ENCODE measurements at places on chromosomes 6 and 20.

DNA sequence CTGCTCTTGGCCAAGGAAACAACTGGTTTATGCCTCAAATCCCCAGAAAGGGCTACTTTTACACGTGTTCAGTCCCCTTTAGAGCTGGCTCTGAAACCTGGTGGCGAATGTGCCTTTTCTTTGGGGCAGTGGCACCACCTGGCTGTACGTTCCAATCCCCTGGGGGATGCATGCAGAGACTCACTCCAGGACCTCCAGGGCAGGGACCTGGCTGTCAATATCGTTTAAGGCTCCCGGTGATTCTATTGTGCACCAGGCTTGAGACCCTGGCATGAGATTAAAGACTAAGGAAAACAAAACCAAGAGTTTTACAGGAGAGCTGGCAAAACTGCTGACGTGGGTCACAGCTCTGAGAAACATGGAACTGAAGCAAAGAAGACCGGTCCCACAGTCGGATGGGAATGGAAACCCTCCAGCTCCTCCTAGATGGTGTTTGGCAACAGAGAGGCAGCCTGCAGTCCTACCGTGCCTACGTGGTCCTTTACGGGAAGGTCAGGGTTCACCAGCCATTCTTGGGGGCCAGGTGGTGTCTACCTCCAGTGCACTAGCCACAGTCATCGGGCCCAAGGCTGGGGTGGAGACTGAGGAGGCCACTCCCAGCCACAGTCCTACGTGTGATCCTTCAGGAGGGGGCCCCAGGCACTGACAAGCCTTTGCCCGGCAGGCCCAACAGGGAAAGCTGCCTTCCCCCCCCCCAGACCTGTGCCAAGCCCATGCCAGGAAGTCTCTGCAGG is 203.3 kb upstream of the CST7 start:
- no peak for DNase-seq

DNA sequence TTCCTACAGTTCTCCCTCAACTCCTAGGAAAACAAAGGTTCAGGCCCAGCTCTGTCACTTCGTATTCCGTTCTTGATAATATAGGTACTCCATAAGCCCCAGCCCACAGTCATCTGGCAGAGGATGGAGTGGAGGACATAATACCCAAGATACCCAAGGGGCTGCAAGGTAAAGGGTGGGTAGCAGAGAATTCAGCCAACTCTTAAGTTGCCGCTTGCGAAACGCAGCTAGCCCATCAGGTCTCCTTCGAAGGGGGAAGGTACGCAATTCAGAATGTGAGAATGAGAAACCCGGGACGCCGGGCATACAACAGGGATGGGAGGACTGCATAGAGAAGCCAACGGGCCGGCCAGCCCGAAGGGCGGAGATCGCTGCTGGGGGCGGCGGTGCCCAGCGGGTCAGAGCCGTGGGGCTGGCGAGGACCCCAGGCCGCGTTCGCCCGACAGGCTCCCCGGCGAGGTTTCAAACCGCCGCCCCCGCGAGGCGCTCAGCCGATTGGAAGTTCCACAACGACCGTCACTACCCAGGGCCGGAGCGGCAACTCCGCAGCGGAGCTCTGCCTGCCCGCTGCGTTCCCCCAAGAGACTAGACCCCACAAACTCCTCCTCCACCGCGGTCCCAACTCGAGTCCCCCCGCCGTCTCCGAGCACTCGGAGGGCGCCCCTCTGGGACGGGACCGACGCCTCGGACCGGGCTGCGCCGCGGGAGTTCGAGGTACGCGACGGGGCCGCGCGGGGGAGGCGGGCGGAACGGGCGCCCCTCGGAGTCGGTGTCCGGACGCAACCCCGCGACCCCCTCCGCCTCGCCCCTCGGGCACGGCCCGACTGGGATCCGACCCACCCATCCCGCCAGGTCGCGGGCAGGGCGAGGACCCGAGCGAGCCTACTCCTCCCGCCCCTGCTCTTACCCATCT is 911 bp downstream of the CDK19 start:
- DNase-seq = peak; percentile 50

DNA sequence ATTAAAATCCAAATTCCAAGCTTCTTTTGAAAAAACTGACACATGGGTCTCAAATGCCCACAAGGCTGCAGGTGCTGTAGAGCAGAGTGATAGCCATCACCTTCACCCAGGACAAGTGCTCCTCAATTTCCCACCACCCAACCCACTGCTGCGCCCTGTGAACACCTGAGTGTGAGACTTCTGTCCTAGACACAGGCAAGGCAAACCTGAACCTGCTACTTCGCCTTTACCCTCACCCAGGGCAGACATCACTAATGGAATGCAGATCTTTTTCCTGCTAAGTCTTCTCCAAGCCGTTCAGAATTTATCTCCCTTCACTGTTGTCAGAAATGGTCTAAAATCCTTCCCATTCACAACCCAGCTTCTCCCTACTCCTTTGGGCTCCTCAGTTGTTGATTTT is 65.9 kb downstream of the PREX1 start:
- DNase-seq = no peak

GRCh38 chr6:75199889-75200288 is 6.0 kb downstream of the COL12A1 start:
- no peak for DNase-seq

GRCh38 chr20:57124366-57124765 is 142.1 kb downstream of the BMP7 start:
- no peak for DNase-seq

- no peak for DNase-seq
These were observed 390.8 kb downstream of the CDKAL1 start for GRCh38 chr6:20924911-20925543.

DNA sequence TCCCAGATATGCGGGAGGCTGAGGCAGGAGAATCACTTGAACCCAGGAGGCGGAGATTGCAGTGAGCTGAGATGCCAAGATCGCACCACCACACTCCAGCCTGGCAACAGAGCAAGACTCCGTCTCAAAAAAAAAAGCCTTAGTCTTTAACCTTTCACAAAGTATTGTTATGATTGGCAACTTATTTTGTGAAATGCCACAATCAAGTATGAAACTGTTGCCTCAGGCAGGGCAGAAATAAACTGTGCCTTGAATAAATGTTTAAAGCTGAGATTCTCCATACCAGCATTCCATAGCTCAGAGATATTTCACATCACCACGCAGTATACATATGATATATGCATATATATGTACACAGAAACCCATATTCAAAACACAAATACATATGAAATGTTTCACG is 120.1 kb upstream of the CCDC28A start:
- DNase-seq = no peak

- peak; percentile 57 for DNase-seq
These were observed 19.3 kb upstream of the WFDC2 start for GRCh38 chr20:45450097-45450818.

DNA sequence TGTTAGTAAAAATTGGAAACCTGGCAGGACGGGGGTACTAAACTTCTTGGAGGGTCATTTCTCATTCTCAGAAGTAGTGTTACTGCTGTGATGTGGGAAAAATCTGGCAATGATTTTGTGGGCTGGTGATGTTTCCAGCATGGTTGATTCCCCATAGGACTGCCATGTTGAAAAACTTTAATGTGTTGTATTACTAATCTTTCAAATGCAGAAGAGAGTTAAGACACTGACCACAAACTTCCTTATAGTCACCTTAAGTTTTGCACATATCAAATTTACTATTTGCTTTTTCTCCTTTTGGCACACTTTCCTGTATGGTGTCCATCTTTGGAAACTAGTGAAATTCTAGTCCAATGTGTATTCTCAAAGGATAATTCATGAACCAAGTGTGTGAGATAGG is 236.2 kb upstream of the TAB2 start:
- no peak for DNase-seq

DNA sequence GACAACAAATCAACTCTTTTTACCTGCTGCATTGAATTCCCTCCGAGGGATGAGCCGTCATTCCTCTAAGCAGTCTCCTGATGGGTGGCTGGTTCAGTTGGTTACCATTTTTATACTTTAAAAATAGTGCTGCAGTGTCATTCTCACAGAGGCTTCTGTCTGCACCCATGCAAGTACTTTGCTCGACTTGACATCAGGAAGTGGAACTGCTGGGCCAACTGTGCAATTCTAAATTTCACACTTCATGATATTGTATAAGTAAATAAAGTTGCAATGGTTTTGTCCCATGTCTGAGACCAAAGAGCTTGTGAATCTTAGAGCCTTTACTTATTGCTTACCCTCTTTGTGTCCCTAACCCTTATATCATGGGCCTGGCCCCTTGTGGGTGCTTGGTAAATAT is 2.5 kb downstream of the BTN3A1 start:
- DNase-seq = no peak

GRCh38 chr20:44287272-44288097 is 23.5 kb downstream of the FITM2 start:
- no peak for DNase-seq

DNA sequence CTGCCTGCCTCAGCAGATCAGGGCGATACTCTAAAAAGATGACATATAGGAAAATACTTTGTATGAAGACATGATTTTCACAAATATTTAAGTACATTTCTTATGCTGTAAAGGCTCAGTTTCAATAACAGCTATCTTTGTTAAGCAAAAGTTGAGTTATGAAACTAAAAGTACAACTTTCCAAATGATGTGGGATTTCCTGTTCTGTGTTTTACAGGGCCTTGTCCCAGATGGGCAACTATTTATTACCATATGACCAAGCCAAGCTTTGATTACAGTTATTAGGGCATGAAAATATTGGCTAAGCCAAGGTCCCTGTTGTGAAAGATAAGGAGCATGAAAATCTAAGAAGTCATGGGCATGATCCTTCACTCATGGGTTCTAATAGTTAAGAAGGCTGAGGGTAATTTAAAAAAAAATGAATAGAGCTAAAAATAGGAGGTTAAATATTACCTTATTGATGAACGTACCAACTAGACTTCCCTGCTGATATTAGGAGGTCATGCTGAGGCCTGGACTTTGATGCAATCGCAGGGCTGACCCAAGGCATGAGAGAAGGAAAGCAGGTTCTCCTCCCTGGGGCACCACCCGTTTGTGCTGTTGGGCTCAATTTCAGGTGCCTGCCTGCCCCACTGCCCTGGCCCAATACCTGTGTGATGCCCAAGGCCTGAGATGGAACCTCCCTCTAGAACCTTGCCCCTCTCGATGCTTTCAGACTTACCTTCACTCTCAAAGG is 294.4 kb upstream of the PRDM1 start:
- DNase-seq = no peak

- DNase-seq = no peak
These were observed 1.1 kb downstream of the RGS17 start for GRCh38 chr6:153129873-153130514.

DNA sequence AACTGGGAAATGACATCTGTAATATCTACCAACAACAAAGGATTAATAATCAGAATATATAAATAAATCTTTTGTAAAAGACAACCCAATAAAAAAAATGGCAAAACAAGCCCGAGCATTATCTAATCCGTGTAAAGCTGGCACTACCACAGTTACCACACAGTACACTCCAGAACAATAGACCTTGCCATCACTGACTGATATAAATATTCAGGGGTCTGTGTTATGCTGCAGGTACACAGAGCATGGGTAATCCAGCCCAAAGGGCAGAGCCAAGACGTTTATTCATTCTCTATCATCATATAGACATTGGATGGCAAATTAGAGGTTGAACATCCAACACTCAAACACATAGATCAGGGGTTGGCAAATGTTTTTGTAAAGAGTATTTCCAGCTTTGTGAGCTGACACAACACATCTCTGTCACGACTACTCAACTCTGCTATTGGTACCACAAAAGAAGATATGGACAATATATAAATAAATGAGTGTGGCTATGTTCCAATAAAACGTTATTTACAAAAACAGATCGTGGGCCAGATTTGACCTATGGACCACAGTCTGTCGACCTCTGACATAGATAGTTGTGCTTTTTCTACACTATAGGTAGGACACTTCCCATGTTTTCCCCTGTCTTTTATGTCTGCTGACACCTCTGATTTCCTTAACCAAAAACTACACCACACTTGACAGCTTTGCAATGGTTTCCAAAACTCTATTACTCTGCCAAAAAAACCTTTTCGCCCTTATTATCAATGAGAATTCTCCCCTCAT is 4.5 kb downstream of the NCOA6 start:
- DNase-seq = no peak

DNA sequence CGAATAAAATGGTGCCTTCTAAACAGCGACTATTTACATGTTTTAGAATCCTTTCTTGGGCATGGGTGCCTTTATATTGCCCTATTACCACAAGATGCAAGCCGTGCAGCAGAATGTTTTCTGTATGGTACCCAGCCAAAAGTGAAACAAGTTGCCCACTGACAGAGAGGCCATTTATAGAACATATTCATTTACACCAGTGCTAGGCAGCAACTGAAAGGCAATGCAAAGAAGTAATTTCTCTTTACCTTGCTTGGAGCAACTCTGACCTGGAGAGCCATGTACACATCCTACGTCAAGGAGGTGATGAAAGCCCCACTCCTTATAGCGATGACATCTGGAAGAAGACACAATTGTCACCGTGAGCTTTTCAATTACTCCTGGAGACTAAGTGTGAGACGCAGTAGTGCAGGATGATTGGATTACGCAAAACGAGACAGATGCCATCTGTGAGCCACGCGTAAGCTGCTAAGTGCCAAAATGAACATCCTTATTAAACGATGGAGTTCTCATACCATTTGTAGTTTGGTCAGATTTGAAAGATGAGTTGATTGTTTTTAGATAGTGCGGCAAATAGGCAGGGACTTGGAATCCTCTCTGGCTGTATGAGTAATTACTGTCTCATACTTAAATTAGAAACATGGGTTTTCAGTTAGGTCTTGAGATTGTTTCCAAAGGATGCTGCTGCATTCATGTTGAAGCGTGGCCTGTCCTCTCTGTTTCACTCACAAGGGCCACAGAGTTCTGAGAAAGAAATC is at the start of gene TMEM244:
TSS of gene TMEM244 (minus strand) at position 408 of the 758 bp plus-strand sequence. CDS start at position 281, 127 bp downstream.
- DNase-seq = peak; percentile 52

GRCh38 chr6:16803294-16804200 is 42.3 kb upstream of the ATXN1 start:
- no peak for DNase-seq

GRCh38 chr6:144304223-144304848 is 19.2 kb downstream of the UTRN start:
- DNase-seq = peak; percentile 19

GRCh38 chr6:28737750-28738395 is 185.9 kb downstream of the TRIM27 start:
- DNase-seq = no peak

GRCh38 chr6:113879186-113880096 is 22.3 kb downstream of the MARCKS start:
- peak; percentile 2 for DNase-seq

DNA sequence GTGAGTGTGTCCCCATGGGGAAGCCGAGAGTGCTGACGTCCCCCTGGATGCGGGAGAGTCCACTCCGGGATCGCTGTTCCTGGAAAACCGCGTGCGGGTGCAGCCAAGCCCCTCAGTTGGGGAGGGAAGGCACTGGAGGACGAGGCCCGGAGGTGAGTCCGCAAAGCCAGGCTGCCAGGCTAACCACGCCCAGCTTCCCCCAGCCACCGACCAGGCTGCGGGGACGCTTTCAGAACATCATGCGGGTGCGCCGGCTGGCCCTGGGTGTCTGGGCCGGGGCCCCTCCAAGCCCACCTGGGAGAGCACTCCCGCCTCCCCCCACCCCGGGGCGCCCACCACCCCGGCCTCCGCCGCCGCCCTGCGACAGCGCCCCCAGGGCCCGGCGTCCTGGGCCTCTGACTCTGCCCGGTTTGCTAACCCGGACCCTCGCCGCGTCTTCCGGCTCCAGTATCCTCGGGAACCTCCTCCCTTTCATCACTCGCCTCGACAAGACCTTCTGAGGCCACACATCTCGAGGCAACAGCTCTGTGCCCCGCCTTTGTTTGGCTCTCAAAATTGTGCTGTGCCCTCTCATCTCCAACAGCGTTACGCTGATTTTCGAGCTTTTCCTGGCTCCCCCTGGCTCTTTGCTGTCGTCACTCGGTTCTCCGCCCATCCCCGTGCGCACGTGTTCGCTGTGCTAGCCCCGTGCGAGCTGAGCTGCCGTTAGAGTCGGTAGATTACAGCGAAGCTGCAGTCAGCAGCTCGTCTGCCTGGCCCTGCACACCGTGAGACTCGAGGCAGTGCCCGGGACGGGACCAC is 47.1 kb upstream of the ENTPD6 start:
- DNase-seq = peak; percentile 58
